ENCODE measurements at places on chromosomes 6 and 20. TPM values are rescaled to one million over a fixed set of nuclear protein-coding genes. Genes with fewer than 3 reads are reported as not detected.

Gene LGSN
- not detected for total RNA-seq

Gene RAET1L
- not detected for total RNA-seq

Gene ITCH
- 110 TPM for total RNA-seq

Gene PNPLA1
- 0.32 TPM for total RNA-seq

Gene MARCKS
- 58.6 TPM for total RNA-seq

Gene NUP43
- 75.7 TPM for total RNA-seq

Gene GINS1
- 3.6 TPM for total RNA-seq

Gene GPR6
- not detected for total RNA-seq

Gene ZKSCAN3
- total RNA-seq = 11.0 TPM

Gene VSX1
- not detected for total RNA-seq

Gene CRISP2
- total RNA-seq = not detected

Gene CCN5
- not detected for total RNA-seq

Gene KCNK16
- total RNA-seq = not detected

Gene OGFRL1
- total RNA-seq = 33.7 TPM

Gene TMC2
- not detected for total RNA-seq

Gene MYO6
- 0.59 TPM for total RNA-seq

Gene NDUFAF5
- 32.3 TPM for total RNA-seq

Gene NR2E1
- not detected for total RNA-seq

Gene SLC2A10
- total RNA-seq = not detected

Gene TRIM10
- not detected for total RNA-seq

Gene ATAT1
- 21.5 TPM for total RNA-seq

Gene RBM12
- 145 TPM for total RNA-seq

Gene ERGIC3
- total RNA-seq = 167 TPM

Gene COX4I2
- total RNA-seq = not detected

Gene TEAD3
- 0.17 TPM for total RNA-seq

Gene PHACTR1
- total RNA-seq = 129 TPM

Gene PACSIN1
- total RNA-seq = 0.20 TPM

Gene ELOVL4
- total RNA-seq = 0.10 TPM

Gene TCF15
- not detected for total RNA-seq

Gene ROMO1
- total RNA-seq = 33.2 TPM

Gene PPIL6
- 1.8 TPM for total RNA-seq

Gene RBL1
- total RNA-seq = 25.5 TPM

Gene DDAH2
- total RNA-seq = 59.2 TPM

Gene HLA-A
- total RNA-seq = 1,607 TPM
